ENCODE measurements at places on chromosomes 5 and 9. TPM values are rescaled to one million over a fixed set of nuclear protein-coding genes. Genes with fewer than 3 reads are reported as not detected.

DNA sequence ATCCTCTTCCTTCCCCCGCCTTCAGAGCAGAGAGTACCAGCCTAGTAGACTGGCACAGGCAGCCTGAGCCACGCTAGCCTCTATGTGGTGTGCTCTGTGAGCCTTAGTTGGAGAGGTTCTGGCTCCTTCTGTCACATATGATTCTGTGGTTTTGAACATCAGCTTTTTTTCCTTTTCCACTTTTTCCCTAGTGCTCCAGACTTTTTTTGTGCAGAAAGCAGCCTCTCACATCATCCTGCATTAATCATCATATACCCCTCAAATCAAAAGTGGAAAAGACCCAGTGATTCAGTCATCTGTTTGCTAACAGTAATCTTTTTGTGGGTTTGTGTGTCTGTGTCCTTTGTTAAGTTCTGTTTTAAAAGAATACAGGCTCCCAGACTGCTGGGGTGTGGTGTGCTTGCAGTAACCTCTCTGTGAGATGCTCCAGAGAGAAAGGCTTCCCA is 663.9 kb upstream of the RGMB start:
- H3K4me1 ChIP-seq: no peaks in the 10 kb centered on the region
- H3K27ac ChIP-seq: no peak overlapping the region
- no peak overlapping the region for H3K4me3 ChIP-seq
- DNase-seq: no peak
- H3K36me3 ChIP-seq: peaks cover 11% of the 10 kb centered on the region
- H3K27me3 ChIP-seq: no peaks in the 10 kb centered on the region

- no peak for DNase-seq
- H3K27me3 ChIP-seq: no peaks in the 10 kb centered on the region
- H3K4me1 ChIP-seq: no peaks in the 10 kb centered on the region
- H3K36me3 ChIP-seq: no peaks in the 10 kb centered on the region
- no peak overlapping the region for H3K27ac ChIP-seq
- H3K4me3 ChIP-seq: no peak overlapping the region
Measured at GRCh38 chr5:163813900-163814299, 308.5 kb downstream of the MAT2B start.

GRCh38 chr5:165310031-165310430 is 1804.6 kb downstream of the MAT2B start:
- H3K4me1 ChIP-seq: no peaks in the 10 kb centered on the region
- no peaks in the 10 kb centered on the region for H3K27me3 ChIP-seq
- H3K36me3 ChIP-seq: peaks cover 3% of the 10 kb centered on the region

- no peak overlapping the region for H3K27ac ChIP-seq
- H3K27me3 ChIP-seq: no peaks in the 10 kb centered on the region
- peaks cover 10% of the 10 kb centered on the region for H3K36me3 ChIP-seq
- no peak for DNase-seq
- no peak overlapping the region for H3K4me3 ChIP-seq
- H3K4me1 ChIP-seq: no peaks in the 10 kb centered on the region
Measured at GRCh38 chr5:159189310-159189709, 20.0 kb downstream of the RNF145 start.

DNA sequence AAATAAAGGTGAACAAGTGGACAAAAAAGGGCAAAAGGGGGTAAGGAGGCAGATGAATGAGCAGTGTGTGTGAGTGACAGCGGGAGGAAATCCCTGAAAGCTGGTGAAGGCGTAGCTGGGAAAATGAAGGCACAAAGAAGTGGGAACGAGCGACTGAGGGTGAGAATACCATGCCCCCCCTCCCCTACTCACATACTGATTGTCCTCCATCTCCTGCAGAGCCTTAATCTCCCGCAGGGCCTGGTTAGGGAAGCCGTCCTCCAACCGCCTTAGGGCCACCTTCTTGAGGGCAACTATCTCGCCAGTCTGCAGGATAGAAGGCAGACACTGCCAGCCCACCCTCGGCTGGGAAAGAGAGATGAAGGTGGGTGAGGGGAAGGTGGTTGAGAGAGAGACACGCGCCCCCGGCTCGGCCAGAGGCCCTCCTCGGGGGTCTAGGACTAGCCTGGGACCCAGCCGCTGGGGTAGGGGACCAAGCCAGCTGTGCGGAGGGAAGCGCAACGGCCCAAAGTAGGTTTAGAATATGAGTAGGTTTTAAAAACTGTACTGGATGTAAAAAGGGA is 522 bp downstream of the CDK20 start:
- no peaks in the 10 kb centered on the region for H3K36me3 ChIP-seq
- no peak for DNase-seq
- no peak overlapping the region for H3K27ac ChIP-seq

DNA sequence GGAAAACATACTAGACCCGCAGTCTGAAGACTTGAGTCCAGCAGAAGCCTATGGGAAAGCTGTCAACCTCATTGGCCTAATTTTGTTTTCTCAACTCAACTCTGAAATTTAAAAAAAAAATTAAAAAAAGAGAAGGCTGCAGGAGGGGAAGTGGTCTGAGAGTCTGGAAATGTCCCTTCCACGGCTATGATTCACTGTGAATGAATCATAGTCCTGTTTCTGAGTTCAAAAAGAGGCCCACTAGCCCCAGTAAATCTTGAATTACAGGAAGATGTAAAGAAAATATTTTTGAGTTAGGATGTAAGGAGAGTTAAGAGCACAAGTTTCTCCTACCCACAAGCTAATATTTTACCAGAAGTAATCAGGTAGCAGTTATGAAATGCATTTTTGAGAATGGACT is 565.5 kb upstream of the DMAC1 start:
- no peak overlapping the region for H3K27ac ChIP-seq
- H3K27me3 ChIP-seq: no peaks in the 10 kb centered on the region
- no peak for DNase-seq
- no peaks in the 10 kb centered on the region for H3K36me3 ChIP-seq

DNA sequence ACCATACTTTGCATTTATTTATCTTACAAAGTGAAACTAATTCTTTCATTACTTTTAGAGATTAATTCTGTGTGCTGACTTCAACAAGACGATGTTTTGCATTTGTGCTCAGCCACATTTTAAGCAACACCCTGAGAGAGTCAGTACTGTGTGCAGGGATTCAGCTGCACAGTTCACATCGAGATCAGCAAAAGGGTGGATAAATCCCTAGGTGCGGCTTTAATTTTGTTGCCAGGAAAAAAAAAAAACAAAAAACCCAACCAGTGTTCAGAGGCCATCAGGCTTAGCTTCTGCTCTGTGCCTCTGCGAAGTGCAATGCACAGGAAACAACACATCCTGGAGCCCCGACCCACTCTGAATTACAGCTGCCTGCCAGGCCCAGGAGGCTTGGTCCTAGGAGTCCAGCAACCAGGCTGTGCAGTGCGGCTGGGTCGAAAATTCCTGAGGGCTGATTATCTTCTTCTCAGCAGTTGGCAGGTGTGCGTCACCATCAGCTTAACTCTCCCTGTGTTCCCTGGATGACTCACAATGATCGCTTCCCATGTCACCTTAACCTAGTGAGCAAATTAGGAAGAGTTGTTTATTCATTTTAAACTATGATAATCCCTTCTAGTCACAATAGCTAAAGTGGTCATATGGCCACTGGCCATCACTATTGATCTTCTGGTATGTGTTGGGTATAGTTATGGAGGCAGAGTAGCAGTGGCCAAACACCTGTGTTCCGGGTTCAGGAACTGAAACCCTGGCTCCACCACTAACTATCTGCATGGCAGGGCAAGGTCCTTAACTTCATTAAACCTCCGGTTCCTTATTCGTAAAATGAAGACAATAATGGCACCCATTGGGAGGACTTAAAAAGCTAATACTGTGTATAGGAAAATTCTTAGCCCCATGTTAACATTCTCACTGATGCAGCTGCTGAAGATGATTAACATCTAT is 31.2 kb upstream of the NDUFB6 start:
- H3K27me3 ChIP-seq: no peaks in the 10 kb centered on the region
- no peaks in the 10 kb centered on the region for H3K36me3 ChIP-seq
- no peak overlapping the region for H3K27ac ChIP-seq
- no peak for DNase-seq
- H3K4me1 ChIP-seq: no peaks in the 10 kb centered on the region

GRCh38 chr5:138276402-138277054 is 2.1 kb upstream of the GFRA3 start:
- H3K27me3 ChIP-seq: peaks cover 6% of the 10 kb centered on the region
- no peak overlapping the region for H3K27ac ChIP-seq
- H3K4me3 ChIP-seq: no peak overlapping the region

The ZDHHC11 gene
- total RNA-seq: 37.6 TPM

The CDC26 gene
- 37.8 TPM for total RNA-seq

The NR4A3 gene
- 0.24 TPM for total RNA-seq
